ENCODE measurements at places on chromosomes 7 and 10. TPM values are rescaled to one million over a fixed set of nuclear protein-coding genes. Genes with fewer than 3 reads are reported as not detected.

FOXI2 gene
- not detected for total RNA-seq

GPR15LG gene
- not detected for total RNA-seq

DYNC1I1 gene
- 3.9 TPM for total RNA-seq

SGMS1 gene
- 34.2 TPM for total RNA-seq

HBP1 gene
- 111 TPM for total RNA-seq

GTF2IRD1 gene
- 5.4 TPM for total RNA-seq

JCAD gene
- total RNA-seq: 49.9 TPM
